ENCODE measurements at places on chromosomes 4 and X. TPM values are rescaled to one million over a fixed set of nuclear protein-coding genes. Genes with fewer than 3 reads are reported as not detected.

DNA sequence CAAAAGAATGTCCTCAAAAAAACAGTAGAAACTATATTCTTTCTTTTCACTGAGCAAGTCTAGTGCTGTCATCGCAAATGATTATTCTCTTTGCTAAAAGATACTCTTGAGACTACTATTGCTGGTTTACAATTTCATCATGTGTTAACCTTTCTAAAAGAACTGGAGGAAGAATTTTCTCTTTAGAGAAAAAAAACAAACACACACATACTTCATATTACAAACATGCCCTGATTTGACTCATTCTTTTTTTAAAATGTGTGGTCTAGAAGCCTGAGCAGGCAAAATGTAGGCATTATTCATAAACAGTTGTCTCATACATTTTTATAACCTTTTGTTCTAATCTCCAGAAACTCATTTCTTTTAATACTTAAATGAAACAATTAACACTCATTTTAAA lies 60.6 kb upstream of the FAT4 start:
- no peak overlapping the region for H3K4me3 ChIP-seq
- no peak overlapping the region for H3K27ac ChIP-seq
- H3K36me3 ChIP-seq = no peaks in the 10 kb centered on the region
- no peak for DNase-seq
- no peaks in the 10 kb centered on the region for H3K27me3 ChIP-seq

GRCh38 chrX:72107841-72108595 lies 23.7 kb downstream of the RTL5 start:
- no peaks in the 10 kb centered on the region for H3K27me3 ChIP-seq
- no peaks in the 10 kb centered on the region for H3K36me3 ChIP-seq
- DNase-seq = no peak
- no peaks in the 10 kb centered on the region for H3K4me1 ChIP-seq

DNA sequence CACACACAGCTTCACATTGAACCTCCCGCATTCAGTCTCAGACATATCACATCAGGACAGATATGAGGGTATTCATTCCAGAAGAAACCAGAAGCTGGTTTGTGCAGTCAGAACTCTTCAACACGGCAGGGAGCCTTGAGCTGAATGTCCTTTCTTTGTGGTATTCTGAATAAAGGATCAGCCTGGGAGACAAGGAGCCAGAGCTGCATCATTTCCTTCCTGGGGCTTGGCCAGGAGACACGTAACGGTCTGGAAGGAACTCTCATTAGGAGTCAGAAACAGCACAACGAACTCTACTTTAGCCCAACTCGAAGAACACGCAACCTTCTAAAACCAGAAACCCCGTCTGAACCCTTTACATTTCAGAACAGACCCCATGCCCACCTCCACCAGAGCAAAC lies 46.4 kb downstream of the KDR start:
- H3K4me3 ChIP-seq = no peak overlapping the region
- H3K36me3 ChIP-seq = no peaks in the 10 kb centered on the region
- H3K27ac ChIP-seq = peak overlapping the region; percentile 5
- no peaks in the 10 kb centered on the region for H3K27me3 ChIP-seq
- H3K4me1 ChIP-seq = peaks cover 14% of the 10 kb centered on the region
- DNase-seq = peak; percentile 92

GRCh38 chr4:40908702-40909362 lies 159.1 kb downstream of the NSUN7 start:
- H3K27ac ChIP-seq = peak overlapping the region; percentile 65
- H3K4me3 ChIP-seq = no peak overlapping the region
- peaks cover 36% of the 10 kb centered on the region for H3K4me1 ChIP-seq
- H3K36me3 ChIP-seq = no peaks in the 10 kb centered on the region
- H3K27me3 ChIP-seq = no peaks in the 10 kb centered on the region
- no peak for DNase-seq

DNA sequence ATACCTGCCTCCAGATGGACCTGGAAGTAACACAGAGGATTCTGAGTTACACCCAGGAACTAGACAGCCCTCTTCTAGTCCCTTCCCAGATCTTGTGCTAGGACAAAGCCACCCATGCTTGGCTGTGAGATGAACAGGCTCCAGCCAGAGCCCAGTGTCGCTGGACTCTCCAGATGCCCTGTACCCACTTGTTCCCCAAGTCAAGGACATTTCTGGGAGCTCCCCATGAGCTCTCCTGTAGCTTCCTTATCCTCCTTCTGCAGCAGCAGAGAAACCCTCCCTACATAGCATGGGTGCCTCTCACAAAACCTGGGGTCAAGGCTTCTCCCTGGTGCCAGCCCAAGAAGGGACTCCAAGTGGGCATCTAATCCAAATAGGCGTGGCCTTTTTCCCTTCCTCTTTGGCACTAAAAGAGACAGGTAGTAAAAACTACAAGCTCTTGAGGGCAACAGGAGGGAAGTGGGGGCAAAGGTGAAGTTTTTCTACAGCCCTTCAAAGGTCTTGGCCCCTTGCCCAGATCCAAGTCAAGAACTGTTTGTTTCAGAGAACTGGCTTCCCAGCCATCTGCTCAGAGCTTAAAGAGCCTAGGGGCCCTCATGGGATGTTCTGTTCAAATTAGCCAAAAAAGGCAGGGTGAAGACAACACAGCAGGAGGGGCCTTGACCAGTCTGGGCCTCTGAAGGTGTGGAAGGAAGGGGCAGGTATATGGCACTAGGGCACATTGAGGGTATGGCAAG lies 8.5 kb upstream of the ERCC6L start:
- H3K4me1 ChIP-seq = no peaks in the 10 kb centered on the region
- H3K27ac ChIP-seq = no peak overlapping the region
- no peaks in the 10 kb centered on the region for H3K36me3 ChIP-seq
- no peak overlapping the region for H3K4me3 ChIP-seq
- H3K27me3 ChIP-seq = no peaks in the 10 kb centered on the region

- H3K36me3 ChIP-seq = no peaks in the 10 kb centered on the region
- peaks cover 29% of the 10 kb centered on the region for H3K4me1 ChIP-seq
- peak within 1 kb of the TSS; percentile 76 for H3K4me3 ChIP-seq
- no peaks in the 10 kb centered on the region for H3K27me3 ChIP-seq
- DNase-seq = peak; percentile 89
- H3K27ac ChIP-seq = peak within 1 kb of the TSS; percentile 92
These were observed at the start of gene USP51 for GRCh38 chrX:55489314-55490009. TSS of gene USP51 (minus strand) at chrX:55489848. CDS start at chrX:55488939, 909 bp downstream.

GRCh38 chr4:38930204-38930603 lies 62.6 kb downstream of the FAM114A1 start:
- no peaks in the 10 kb centered on the region for H3K4me1 ChIP-seq
- no peak for DNase-seq
- no peaks in the 10 kb centered on the region for H3K27me3 ChIP-seq
- H3K27ac ChIP-seq = peak overlapping the region; percentile 37

DNA sequence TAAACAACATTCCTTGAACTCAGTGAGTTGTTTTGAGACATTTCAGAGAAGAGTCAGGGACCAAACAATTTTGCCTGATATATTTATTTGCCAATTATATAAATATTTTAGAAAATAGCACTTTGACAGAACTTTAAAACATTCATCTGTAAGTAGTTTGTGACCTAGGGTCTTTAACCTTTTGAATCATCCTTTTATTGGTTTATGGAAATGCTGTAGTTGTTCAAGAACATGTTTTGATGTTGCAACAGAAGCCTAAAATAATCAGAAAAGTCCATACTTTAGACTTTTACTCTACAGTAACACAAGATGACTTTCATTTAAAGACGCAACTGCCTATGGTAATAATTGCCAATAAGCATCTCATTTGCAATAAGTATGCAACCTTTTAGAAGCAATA lies 43.0 kb downstream of the CXCL1 start:
- H3K4me1 ChIP-seq = no peaks in the 10 kb centered on the region
- H3K27ac ChIP-seq = no peak overlapping the region
- no peak for DNase-seq
- H3K36me3 ChIP-seq = no peaks in the 10 kb centered on the region
- no peak overlapping the region for H3K4me3 ChIP-seq

GPRASP1 gene
- 9.9 TPM for total RNA-seq

STATH gene
- total RNA-seq = not detected

MND1 gene
- total RNA-seq = not detected
